Spleen (tissue), 13 donors: ENCODE measurements at places on chromosomes 12 and 14. TPM values are rescaled to one million over a fixed set of nuclear protein-coding genes. Genes with fewer than 3 reads are reported as not detected.

Gene NAV3
- total RNA-seq = 71.9 TPM

Gene STXBP6
- 0.79 TPM for total RNA-seq

DNA sequence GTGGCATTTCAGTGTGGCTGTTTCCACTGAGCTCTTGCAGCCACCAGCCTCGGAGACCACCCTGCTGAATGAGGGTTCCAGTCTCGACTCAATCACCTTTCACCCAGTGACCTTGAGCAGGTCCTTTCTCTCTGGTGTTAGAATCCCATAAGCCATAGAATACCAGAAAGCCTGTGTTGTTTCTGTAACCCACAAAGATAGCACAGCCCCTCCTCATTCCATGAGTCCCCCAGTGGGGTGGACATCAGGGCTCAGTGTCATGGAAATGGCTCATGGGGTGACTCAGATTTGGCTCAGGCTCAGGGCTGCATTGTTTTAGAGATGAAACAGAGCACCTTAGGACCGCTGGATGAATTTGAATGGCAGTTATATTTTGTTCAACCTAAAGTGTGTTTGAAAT is 171.5 kb downstream of the PTPN11 start:
- H3K4me1 ChIP-seq = no peaks in the 10 kb centered on the region
- H3K27me3 ChIP-seq = no peaks in the 10 kb centered on the region
- H3K4me3 ChIP-seq = no peak overlapping the region
- no peaks in the 10 kb centered on the region for H3K36me3 ChIP-seq
- no peak for DNase-seq

DNA sequence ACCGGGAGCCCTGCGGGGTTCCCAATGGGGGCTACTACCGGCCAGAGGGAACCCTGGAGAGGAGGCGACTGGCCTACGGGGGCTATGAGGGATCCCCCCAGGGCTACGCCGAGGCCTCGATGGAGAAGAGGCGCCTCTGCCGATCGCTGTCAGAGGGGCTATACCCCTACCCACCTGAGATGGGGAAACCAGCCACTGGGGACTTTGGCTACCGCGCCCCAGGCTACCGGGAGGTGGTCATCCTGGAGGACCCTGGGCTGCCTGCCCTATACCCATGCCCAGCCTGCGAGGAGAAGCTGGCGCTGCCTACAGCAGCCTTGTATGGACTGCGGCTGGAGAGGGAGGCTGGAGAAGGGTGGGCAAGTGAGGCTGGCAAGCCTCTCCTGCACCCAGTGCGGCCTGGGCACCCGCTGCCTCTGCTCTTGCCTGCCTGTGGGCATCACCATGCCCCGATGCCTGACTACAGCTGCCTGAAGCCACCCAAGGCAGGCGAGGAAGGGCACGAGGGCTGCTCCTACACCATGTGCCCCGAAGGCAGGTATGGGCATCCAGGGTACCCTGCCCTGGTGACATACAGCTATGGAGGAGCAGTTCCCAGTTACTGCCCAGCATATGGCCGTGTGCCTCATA is 9.7 kb downstream of the TNS2 start:
- no peak overlapping the region for H3K4me3 ChIP-seq
- peaks cover 11% of the 10 kb centered on the region for H3K27me3 ChIP-seq
- H3K27ac ChIP-seq = peak overlapping the region; percentile 5
- DNase-seq = no peak
- peaks cover 88% of the 10 kb centered on the region for H3K4me1 ChIP-seq
- H3K36me3 ChIP-seq = peaks cover 49% of the 10 kb centered on the region
